Activated CD8-positive, alpha-beta memory T cell treated with anti-CD3 and anti-CD28 coated beads for 1 hour (primary cell): ENCODE measurements at places on chromosomes 2 and 18.

GRCh38 chr2:119810049-119810630 lies 50.4 kb downstream of the PTPN4 start:
- DNase-seq: no peak

- DNase-seq: no peak
Measured at GRCh38 chr2:197500503-197501131, 438 bp downstream of the HSPE1 start.

GRCh38 chr2:120257522-120257921 lies 4.9 kb downstream of the RALB start:
- no peak for DNase-seq

GRCh38 chr18:46484971-46485370 lies 172.0 kb downstream of the LOXHD1 start:
- no peak for DNase-seq

- DNase-seq: no peak
Measured at GRCh38 chr18:3689986-3690763, 240.2 kb downstream of the TGIF1 start.

DNA sequence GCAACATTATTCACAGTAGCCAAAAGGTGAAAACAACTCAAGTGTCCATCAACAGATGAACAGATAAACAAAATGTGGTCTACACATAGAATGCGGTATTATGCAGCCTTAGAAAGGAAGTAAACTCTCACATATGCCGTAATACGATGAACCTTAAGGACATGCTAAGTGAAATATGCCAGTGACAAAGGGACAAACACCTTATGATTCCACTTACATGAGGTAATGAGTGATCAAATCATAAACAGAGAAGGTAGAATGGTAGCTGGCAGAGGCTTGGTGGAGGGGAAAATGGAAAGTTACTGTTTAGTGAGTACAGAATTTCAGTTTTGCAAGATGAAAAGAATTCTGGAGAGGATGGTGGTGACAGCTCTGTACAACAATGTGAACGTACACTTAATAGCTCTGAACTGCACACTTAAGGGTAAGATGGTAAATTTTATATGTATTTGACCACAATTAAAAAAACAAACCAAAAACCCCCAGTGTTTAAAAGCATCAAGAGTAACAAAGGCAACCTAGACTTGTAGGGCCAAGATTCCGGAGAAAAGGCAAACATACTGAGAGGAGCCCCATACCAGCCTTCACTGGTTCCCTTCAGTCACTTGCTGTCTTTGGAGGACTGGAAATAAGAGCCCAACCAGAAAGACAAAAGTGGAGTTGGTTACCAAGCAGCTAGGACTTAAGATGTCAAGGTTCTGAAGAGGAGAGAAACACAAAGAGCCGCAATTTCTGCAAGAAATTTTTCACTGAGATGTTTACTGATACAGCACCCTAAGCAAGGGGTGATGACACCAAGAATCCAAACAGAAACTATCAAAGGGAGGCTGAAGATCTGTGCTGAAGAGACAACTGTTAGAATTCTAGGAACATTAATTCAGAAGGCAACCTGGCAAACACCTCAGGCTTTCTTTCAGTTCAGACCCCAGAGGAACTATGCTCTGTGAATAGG lies 61.3 kb downstream of the CUL3 start:
- no peak for DNase-seq

DNA sequence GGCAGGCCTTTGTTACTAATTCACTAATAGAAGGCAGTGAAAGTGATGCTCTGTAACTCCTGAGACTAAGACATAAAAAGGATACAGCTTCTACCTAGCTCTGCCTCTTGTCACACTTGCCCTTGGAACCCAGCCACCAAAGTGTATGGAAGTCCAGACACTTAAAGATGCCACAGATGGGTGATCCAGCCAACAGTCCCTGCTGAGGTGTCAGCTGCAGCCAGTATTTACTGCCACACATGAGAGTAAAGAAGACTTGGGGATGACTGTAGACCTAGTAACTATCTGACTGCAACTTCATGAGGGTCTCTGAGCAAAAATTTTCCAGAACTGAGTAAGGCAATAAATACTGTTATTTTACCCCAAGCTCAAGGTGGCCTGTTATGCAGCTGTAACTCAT lies 8.8 kb downstream of the IMMT start:
- DNase-seq: no peak

DNA sequence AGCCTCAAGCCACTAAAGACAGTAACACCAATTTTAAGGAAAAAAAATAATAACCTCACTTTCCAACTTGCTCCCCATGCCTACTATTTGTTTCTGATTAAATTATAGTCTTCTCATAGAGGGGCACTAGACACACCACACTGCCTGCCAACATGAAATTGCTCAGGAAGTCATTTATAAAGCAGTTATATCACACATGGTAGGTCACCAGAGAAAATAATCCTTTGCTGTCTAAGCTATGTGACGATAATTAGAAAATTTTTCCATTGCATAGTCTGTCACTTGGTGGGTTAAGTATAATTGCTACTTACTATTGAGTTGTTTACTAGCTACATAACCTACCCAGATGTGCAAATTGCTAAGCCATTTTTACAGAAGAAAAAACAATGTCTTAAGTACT lies 85.2 kb downstream of the INO80D start:
- no peak for DNase-seq

DNA sequence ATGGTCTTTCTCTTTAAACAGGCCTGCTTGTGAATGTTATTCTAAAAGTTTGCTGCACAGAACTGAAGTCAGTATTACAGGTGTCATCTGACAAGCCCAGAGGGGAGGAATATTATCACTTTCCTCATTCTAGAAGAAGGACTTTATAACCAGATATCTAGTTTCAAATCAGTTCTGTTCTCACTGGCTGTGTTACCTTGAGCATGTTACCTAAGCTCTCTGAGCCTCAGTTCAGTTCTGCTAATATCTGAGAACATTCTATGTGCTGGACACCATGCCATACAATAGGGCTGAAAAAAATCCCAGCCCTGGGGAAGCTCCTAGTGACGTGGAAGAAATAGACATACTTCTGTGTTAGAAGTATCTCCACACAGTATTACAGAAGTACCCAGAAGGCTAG lies 27.9 kb downstream of the MAPRE3 start:
- no peak for DNase-seq

GRCh38 chr2:83081826-83082690 lies 1377.0 kb downstream of the SUCLG1 start:
- no peak for DNase-seq

GRCh38 chr2:35803126-35803525 lies 552.5 kb upstream of the CRIM1 start:
- no peak for DNase-seq

DNA sequence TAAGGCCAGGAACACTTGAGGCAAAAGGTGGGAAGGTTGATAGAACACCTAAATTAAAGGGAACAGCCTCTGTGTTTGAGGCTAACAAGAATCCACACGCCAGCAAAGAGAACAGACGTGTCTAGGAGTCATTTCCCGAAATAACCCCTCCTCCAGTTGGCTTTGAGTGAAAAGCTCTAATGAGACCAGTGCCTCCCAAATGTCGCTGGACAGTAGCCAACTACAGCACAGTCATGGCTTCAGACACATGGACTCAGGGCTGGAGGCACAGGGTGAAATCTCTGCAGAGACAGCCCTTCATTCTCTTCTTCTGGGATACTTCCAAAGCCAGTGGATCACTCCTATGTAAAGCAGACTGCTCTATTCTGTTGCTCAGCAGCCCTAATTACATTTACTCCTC lies 49.6 kb downstream of the SOWAHC start:
- DNase-seq: no peak

- no peak for DNase-seq
Measured at GRCh38 chr18:44594799-44595467, 85.8 kb upstream of the SETBP1 start.

GRCh38 chr2:64699712-64700111 lies 46.0 kb upstream of the SERTAD2 start:
- DNase-seq: no peak

GRCh38 chr18:30406728-30407127 lies 635.8 kb downstream of the DSC3 start:
- no peak for DNase-seq

GRCh38 chr2:71670430-71670795 lies 217.1 kb downstream of the DYSF start:
- DNase-seq: no peak

DNA sequence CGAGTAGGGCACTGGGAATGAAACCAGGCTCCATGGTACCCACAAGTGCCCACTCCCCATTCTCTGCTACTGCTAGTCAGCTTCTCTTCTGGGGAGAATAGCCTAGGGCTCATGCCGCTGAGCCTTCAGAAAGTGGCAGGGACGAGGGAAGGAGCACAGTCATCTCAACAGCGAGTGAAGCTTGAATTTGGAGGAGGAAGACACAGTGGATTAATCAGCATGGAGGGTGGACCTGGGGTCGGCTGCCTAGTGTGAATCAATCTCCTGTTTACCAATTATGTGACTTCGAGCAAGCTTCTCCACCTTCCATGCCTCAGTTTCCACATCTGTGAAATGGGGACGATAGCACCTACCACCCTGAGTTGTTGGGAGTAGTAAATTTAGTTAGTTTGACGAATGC lies 157.0 kb downstream of the SEPTIN10 start:
- DNase-seq: no peak

GRCh38 chr2:222804351-222804750 lies 56.5 kb upstream of the ACSL3 start:
- DNase-seq: no peak

DNA sequence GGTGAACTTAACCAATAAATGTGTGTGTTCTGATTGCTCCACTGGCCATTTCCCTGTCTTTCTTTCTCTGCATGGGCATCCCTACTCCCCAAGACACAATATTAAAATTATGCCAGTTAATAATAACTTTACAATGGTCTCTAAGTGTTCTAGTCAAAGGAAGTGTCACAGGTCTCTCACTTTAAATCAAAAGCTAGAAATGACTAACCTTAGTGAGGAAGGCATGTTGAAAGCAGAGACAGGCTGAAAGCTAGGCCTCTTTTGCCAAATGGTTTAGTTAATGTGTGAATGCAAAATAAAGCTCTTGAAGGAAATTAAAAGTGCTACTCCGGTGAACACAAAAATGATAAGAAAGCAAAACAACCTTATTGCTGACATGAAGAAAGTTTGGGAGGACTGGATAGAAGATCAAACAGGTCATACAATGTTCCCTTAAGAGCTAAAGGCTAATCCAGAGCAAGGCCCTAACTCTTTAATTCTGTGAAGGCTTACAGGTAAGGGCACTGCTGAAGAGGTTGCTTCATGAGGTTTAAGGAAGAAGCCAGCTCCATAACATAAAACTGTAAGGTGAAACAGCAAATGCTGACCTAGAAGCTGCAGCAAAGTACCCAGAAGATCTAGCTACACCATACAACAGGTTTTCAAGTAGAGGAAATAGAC lies 44.0 kb upstream of the ARHGAP15 start:
- no peak for DNase-seq

DNA sequence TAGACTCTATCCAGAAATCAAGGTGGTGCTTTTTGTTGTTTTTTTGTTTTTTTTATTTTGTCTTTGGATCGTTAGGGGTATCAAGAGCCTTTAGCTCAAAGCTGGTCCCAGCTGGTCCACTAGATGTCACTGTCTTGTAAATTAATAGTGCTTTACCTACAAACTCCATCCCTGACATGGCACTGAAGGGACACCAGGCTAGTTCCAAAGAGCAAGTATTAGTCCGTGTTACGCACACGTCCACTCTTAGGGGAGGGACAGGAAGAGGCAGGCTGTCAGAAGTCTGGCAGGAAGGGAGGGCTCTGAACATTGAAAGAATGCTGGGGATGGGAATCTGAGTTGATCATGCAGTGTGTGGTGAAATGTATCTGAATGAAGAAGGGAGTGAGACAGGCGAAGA lies 85.9 kb upstream of the CCBE1 start:
- DNase-seq: no peak

- DNase-seq: no peak
Measured at GRCh38 chr2:134576478-134576877, 142.3 kb downstream of the TMEM163 start.

DNA sequence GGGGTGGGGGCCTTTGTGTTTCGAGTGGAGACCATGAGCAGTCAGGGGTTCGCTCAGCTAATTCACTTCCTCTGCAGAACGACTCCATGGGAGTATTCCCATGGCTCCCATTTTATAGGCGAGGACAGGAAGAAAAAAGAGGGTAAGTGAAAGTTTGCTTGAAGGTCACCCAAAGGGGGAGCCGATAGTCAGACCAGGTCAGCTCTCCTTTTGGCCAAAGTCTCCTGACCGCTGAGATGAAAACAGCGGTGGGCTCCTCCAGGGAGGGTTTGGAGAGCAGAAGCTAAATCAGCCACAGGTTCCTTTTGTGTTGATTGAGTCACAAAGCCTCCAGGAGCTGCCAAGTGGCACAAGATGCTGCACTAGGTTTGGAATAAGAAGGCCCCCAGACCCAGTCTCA lies 34.1 kb upstream of the CTAGE1 start:
- DNase-seq: no peak

- DNase-seq: no peak
Measured at GRCh38 chr2:164954954-164955701, at the start of gene SLC38A11. SLC38A11 (minus strand) TSS chr2:164955525; CDS start chr2:164955247, 278 bp downstream.

DNA sequence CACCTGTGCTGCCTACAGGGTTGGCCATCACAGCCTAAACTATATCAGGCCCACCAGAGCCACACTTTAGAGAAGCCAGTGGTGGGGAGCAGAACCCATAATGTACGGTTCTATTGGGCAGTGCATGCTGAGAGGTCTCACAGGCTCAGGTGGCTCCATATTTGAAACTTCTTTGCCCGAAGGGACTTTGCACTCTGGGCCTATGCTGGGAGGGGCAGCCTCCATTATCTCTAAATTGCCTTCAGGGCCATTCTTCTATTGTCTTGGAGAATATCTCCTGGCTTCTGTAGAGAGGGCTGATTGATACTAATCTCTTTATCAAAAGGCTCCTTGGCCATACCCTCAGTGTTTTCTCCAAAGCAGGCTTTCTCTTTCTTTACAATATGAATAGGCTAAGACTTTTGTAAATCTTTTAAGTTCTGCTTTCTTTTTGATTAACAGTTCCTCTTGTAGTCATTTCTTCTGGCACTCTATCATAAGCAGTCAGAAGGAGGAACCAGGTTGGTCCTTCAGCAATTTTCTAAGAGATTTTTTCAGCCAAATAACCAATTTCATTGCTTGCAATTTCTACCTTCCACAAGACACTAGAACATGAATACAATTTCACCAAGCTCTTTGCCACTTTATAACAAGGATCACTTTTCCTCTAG lies 44.5 kb downstream of the RPE start:
- no peak for DNase-seq

DNA sequence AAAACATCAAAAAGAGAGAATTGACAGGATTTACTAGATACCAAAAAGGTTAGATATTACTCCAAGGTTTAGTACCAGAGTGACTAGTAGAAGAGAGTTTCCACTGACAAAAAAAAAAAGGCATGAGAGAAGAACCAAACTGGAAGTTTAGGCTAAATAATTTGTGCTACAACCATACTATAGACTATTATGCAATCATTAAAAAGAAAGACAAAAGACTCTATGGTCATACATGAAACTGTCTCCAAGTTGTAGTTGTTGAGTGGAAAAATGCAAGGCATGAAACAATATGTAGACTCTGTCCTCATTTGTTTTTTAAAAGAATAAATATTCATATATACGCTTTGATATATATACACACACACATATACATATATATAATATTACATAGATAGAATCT lies 1.7 kb upstream of the EXOC6B start:
- no peak for DNase-seq

- DNase-seq: no peak
Measured at GRCh38 chr18:31490387-31490786, 7.6 kb upstream of the DSG2 start.

GRCh38 chr2:46811379-46812310 lies 104.0 kb downstream of the MCFD2 start:
- DNase-seq: no peak

- DNase-seq: no peak
Measured at GRCh38 chr2:119721462-119721861, 38.3 kb upstream of the PTPN4 start.
